ENCODE measurements at places on chromosomes 4 and X. TPM values are rescaled to one million over a fixed set of nuclear protein-coding genes. Genes with fewer than 3 reads are reported as not detected.

PSAPL1 gene
- not detected for total RNA-seq

RIPPLY1 gene
- total RNA-seq, result not detected

RNF128 gene
- total RNA-seq, result not detected

UNC5C gene
- total RNA-seq, result 2.6 TPM

CT45A10 gene
- not detected for total RNA-seq

IRS4 gene
- 0.11 TPM for total RNA-seq

FAM200B gene
- total RNA-seq, result 32.2 TPM

RNF113A gene
- total RNA-seq, result 9.2 TPM

DNA sequence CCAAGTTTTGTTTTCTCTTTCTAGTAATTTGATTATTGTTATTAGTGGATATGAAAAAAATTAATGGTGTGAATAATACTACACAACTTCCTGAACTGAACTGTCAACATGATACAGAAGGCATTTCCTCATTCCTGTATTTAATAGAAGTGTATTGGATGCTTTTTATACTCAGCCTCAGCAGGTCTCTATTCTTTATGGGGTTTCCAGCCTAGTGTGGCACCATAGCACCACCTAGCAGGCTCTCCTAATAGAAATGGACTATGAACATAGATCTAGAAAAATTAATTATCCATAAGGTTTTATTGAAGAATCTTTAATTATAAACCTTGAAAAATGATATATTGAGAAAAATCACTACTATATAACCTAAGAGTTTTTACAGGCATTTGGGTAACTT is 52.4 kb downstream of the GLRB start:
- no peak for DNase-seq

- DNase-seq, result no peak
Observed at GRCh38 chr4:128279624-128280225, 7.9 kb downstream of the PGRMC2 start.

DNA sequence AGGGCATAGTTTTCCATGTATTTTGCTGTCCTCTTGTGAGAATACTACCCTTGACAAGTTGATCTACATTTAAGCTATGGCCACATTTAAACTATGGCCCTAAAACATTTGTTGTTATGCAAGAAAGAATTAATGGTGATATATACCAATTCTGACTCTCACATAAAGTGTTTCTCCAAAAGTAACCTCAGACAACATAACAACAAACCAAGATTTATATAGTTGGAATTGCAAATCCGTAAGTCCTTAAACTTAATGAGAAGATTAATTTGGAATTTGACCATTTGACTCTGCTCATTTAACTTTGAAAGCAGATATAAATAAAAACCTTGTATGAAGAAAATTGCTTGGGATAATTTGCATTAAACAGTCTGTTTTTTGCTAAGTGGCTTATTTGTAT is 38.9 kb downstream of the RUFY3 start:
- no peak for DNase-seq

DNA sequence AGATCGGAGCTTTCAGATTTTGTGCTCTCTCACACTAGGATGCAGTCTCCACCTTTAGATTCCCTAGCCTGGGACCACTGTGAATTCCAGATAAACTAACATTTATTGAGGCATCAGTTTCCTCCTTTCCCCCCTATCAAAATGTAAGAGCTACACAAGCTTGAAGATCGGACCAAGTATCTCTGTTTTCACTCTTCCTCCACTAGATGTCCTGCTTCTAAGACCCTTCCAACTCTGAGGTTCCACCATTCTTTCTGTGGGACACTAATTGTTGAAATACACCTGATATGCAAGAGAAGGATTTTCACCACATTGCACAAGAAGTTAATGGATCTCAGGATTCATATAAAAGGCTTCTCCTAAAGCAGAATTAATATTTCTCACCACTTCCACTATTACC is 43.0 kb upstream of the PHOX2B start:
- no peak for DNase-seq

- no peak for DNase-seq
Observed at GRCh38 chr4:52948057-52948423, 85.9 kb downstream of the RASL11B start.

DNA sequence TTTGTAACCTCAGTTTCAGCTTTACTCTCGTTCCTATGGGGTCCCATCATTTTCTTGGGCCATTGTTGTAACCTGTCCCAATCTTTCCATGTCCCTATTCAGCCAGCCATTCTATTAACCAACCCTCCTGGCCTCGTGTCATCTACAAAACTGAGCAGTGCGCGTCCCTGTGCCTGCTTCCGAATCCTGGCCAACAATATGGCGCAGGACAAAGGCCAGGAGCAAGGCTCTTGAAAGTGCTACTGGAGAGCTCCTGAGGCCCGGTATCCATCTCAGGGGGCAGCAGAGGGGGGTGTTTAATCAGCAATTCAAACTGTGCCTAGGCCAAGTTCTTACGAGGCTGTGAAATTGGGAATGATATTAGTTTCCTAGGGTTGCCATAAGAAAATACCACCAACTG is 41.2 kb upstream of the APLN start:
- DNase-seq, result no peak

DNA sequence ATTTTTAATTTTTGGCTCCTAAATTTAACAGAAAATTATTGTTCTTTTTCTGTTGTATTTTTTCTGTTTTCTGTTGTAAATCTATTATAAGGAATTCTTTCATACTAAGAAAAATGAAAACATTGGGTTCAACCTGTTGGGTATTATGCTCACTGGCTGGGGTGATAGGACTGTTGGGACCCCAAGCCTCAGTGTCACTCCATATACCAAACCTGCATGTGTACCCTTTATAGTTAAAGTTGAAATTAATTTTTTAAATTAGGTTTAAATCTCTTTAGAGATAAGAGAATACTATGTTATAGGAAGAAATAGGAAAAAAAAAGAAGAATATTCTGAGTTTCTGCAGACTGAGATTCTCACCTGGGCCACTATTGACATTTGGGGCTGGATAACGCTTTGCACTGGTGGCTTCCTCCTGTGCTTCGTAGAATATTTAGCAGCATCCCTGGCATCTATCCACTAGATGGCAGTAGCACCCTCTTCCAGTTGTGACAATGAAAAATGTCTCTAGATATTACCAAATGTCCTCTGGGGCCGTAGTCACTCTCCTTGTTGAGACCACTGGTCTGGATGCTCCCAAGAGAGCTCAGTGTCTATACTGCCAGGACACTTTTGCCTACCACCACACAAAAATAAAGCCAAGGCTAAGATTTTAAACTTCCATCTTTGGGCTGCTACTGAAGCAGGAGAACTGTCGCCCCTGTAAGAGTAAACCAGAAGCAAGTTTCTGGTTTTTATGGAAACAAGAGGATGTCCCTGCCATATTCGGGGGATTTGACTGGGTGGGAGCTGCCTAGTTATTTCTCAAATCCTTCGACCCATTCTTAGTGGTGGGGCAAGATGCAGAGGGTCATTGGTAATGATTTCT is 22.4 kb upstream of the CLTRN start:
- peak; percentile 34 for DNase-seq

DNA sequence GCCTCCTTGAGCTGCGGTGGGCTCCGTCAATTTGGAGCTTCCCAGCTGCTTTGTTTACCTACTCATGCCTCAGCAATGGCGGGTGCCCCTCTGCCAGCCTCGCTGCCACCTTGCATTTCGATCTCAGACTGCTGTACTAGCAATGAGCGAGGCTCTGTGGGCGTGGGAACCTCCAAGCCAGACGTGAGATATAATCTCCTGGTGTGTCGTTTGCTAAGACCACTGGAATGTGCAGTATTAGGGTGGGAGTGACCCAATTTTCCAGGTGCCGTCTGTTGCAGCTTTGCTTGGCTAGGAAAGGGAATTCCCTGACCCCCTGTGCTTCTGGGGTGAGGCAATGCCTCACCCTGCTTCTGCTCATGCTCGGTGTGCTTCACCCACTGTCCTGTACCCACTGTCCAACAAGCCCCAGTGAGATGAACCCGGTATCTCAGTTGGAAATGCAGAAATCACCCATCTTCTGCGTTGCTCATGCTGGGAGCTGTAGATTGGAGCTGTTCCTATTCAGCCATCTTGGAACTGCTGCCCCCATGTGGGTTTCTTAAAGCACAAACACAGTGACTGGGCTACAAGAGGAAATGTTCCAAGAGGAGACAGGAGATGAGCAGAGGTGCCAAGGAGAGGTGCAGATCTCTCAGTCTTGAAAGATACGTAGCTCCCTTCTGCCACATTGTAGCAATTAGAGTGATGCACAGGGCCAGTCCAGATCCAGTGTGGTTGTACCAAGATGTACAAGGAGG is 193.0 kb upstream of the IGFBP7 start:
- DNase-seq, result no peak

DNA sequence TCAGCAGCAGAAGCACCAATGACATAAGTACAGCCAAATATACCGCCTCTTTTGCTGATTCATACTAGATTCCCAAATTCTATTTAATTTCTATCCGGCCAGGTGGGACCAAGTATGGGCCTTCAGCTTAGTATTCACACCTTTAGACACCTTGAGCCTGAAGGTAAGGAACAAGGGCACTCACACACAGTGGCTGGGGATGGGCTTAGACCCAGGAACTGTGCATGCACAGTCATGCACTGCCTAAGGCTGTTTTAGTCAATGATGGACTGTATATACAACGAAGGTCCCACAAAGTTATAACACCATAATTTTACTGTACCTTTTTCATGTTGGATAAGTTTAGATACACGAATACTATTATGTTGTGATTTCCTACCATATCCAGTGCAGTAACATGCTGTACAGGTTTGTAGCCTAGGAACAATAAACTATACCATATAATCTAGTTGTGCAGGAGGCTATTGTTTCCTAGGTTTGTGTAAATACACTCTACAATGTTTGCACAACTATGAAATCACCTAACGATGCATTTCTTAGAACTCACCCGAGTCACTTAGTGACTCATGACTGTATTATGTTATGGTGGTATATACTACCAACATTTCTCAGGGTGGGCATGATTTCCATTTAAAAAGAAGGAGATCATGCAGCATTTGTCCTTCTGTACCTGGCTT is 9.7 kb upstream of the CLNK start:
- DNase-seq, result no peak

DNA sequence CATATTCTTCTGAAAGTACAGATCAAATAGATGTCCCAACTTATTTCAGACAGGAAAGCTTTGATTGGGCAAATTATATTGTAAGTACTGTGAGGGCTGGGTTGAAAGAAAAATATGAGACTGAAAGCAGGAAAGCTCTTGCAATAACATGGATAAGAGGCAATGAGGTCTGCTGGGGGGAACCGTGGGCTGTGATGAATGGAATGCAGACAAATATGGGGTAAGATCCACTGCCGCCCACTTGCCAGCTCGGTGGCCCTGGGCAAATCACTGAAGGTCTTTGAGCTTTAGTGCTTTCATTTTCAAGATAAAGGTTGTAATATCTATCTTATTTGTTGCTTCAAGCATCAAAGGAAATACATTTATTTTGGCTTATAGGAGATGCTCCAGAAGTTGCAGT is 51.0 kb downstream of the AGA start:
- DNase-seq, result no peak

- DNase-seq, result peak; percentile 43
Observed at GRCh38 chr4:152850377-152850776, 70.6 kb downstream of the ARFIP1 start.

GRCh38 chr4:55928846-55929245 is 19.9 kb upstream of the CEP135 start:
- no peak for DNase-seq
